Esophagus squamous epithelium (tissue), 5 donors: ENCODE measurements at places on chromosomes 4 and X. TPM values are rescaled to one million over a fixed set of nuclear protein-coding genes. Genes with fewer than 3 reads are reported as not detected.

DNA sequence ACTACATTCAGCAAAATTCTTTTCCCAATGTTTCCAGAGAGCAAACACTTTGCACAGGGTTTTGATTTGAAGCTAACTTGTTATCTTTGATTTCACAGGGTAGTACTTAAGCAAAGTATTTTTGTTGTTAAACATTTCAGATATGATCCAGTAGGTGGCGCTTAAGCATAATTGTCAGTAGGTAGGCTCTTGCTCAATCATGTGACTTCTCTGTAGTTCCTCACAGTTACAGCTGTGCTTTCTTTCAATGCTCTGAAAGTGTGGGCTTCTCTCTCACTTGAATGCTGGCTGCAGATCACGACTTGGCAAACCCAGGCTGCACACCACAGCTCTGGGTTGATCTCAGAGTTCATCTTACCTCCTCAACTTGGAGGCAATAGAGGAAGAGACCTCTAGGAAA is 1016.5 kb downstream of the SH3BGRL start:
- no peak for DNase-seq

DNA sequence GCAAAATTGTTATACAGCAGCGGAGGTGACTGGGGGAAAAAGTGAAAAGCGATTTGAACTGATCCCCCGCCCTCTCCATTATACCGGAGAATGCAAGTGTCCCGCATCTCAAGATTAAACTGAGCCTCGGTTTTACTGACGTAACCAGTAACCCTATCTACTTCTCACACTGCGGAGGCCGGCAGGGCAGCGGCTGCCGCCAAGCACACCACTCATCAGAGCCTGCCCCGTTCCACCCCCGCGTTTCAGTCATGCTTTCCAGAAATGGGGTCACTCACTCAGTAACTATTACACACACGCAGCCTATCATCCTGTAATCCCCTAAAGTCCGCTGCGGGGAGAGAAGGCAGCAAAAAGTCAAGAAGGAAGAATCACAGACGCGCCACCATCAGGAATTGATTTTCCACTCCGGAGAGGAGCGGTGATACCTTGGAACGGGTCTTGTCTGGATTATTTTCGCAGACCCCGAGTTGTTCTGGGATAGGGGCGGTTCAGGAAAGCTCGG is 1.4 kb downstream of the RPS6KA3 start:
- no peak for DNase-seq

MCUB gene
- total RNA-seq: 18.7 TPM

DCAF12L2 gene
- 0.19 TPM for total RNA-seq

DNA sequence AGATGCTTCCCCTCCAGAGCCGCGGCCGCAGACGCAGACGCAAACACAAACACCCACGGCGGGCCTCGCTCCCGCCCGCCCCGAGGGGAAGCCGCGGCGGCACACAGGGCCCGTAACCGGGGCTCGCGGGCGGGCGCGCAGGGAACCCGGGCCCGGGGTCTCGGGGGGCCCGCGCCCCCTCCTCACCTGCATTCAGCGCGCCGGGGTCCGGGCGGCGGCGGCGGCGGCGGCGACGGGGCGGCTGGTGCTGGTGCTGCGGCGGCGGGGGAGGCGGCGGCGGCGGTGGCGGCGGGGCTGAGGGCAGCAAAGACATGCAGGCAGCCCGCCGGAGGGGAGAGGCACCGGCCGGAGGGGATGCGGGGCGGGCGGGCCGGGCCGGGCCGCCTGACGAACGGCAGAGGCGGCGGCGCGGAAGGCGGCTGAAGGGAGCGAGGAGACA is 255 bp upstream of the CNOT6L start:
- no peak for DNase-seq

- no peak for DNase-seq
Measured at GRCh38 chr4:893995-894705, 38.0 kb downstream of the GAK start.

DNA sequence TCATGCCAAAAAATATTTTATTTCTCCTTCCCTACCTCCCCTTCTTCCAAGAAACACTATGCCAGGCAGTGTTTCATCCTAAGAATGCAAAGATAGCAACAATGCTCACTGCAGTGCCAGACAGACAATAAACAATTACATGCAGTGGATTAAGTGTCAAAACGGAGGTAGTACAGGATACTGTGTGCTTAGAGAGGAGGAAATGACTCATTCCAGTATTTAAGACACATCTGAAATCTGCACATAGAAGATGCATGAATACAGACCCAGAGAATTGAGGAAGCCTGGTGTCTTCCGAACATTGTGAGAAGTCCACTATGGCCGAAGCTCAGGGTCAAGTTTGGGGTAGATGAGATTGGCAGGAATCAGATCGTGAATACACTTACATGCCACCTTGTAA is 326.4 kb downstream of the PPP3CA start:
- no peak for DNase-seq

DNA sequence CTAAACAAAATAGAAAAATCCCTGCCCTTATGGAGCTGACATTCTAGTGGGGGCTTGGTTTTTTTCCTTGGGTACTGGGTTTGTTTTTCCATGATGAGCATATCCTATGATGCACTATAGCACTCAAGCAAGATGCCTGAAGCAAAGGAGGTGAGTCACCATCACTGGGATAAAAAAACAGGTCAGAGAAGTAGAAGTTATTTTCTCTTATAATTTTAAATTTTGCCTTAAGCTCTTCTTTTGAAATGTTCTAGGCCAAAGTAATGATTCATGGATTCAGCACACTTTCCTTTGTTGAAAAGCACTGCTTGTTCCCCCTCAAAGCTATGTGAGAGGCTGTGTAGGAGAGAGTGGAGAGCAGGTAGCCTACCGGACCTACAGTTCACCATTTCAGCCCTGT is 15.2 kb upstream of the CXCL2 start:
- DNase-seq: no peak

VEGFD gene
- 0.13 TPM for total RNA-seq

HSD17B13 gene
- not detected for total RNA-seq

DNA sequence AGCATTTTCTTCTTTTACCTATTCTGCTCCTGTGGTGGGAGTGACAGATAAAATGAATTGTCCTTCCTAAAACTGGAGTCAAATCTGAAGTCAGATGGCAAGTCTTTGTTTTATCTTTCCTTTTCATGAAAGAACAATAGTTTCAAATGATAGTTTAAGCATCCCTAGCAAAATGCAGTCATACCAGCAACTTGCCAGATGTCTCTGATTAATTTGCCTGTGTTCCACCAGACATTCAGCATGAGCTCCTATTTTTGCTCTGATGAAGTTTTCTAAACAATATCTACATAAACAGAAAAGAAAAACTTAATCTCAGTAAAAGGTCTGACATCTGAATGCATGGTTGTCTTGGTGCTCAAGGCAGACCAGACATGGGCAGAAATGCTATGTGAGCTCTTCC is 15.2 kb downstream of the PRKG2 start:
- DNase-seq: no peak

TREX2 gene
- 6.6 TPM for total RNA-seq

GPR50 gene
- total RNA-seq: 0.18 TPM

ABCG2 gene
- 2.6 TPM for total RNA-seq

DNA sequence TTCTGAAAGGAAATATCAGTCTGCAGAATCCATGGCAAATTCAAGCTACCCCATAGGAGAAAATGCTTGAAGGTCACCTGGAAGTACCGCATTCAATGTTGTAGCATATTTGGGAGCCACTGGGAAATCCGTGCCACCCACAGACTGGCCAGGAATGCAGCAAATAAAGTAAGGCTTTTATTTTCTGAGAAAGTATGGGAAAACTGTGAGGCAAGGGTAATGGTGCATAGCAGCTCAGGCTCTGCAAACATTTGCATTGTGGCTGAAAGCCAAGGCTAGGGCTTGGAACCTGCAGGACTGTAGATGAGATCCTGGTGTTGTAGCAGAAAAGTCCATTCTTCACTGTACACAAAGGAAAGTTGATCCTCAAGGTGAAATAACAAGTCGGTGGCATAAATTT is 450.9 kb upstream of the NR3C2 start:
- DNase-seq: no peak

SLITRK4 gene
- total RNA-seq: 0.40 TPM

DNA sequence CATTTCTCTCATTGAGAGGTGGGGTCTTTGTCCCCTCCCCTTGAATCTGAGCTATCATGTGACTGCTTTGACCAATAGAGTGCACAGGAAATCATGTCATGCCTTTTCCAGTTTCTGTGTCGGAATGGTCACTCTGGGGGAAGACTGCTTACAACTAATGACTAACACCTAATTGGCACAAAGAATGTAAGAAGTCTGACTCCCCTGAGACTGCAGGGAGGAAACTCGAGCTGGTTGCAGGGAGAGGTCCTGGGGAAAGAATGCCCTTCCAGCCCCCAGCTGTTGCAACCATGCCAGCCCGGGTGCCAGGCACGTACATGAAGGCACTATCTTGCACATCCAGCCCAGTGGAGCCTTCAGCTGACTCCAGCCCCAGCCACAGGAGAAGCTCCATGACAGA is 254.2 kb downstream of the DHX15 start:
- no peak for DNase-seq

- DNase-seq: no peak
Measured at GRCh38 chr4:147365396-147365795, 115.5 kb upstream of the EDNRA start.

GRCh38 chrX:94045724-94046123 is 371.7 kb downstream of the FAM133A start:
- no peak for DNase-seq

GAGE12C gene
- not detected for total RNA-seq

GRCh38 chr4:174607792-174608191 is 85.5 kb upstream of the HPGD start:
- no peak for DNase-seq

- no peak for DNase-seq
Measured at GRCh38 chrX:134886002-134886596, 104.7 kb upstream of the SMIM10 start.

PLAC8 gene
- 76.3 TPM for total RNA-seq

TIGD4 gene
- total RNA-seq: 0.38 TPM
